Kidney tubule cell (primary cell): ENCODE measurements at places on chromosomes 1 and 21.

GRCh38 chr1:79531790-79532189 is 525.3 kb upstream of the ADGRL4 start:
- DNase-seq, result no peak

DNA sequence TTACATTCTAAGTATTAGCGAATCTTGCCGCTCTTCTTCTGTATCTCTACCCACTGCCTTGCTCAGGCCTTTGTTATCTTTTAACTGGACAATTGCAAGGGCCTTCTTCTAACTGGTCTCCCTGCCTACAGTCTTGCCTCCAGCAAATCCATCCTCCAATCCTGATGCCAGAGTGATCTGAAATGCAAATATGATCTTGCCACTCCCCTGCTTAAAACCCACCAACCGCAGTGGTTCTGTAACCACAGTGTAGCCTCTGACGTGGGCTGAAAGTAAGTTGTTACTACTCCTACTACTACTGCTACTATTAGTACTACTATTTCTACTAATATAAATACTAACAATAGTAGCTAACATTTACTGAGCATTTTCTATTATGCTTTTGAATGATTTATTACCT is 12.4 kb downstream of the MOV10 start:
- no peak for DNase-seq

- DNase-seq, result no peak
Measured at GRCh38 chr1:107840725-107841124, 124.3 kb downstream of the VAV3 start.

DNA sequence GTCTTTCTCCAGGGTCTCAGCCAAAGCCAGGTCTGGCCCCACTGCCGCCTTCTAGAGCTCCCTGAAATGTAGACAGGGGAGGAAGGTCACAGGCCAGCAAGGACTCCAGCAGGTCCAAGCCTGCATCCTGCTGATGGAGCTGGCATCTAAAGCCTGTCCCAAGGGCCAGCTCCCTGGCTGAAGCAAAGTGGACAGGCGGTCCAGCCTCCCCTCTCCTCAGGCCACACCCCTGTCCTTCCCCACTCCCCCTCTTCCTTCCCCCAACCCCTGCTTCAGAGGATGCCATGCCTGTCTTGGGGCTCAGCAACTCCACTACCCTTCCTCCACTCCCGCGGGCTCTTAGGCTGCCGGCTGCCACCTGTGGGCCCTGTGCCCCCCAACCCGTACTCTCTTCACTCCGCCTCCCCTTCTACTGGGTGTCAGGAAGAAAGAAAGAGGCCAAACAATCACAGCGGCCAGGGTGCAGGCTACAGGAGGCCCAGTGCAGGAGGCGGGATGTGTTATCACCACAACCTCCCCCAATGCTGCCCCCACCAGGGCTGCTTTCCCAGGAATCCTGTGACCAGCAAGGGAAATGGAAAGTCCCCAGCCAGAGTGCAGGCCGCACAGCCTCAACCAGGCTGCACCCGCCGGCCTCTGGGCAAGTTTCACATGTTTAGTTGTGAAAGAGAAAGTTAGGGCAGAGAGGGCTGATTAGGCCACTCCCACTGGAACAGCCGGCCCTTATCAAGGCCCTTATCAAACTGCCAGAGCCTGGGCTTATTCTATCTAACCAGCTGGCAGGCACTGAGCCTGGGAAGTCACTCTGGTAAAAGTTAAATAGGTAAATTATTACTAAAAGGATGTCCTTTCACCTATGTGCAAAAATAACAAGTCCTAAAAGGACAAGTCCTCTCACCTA is 34.1 kb downstream of the ACOT7 start:
- peak; percentile 85 for DNase-seq

DNA sequence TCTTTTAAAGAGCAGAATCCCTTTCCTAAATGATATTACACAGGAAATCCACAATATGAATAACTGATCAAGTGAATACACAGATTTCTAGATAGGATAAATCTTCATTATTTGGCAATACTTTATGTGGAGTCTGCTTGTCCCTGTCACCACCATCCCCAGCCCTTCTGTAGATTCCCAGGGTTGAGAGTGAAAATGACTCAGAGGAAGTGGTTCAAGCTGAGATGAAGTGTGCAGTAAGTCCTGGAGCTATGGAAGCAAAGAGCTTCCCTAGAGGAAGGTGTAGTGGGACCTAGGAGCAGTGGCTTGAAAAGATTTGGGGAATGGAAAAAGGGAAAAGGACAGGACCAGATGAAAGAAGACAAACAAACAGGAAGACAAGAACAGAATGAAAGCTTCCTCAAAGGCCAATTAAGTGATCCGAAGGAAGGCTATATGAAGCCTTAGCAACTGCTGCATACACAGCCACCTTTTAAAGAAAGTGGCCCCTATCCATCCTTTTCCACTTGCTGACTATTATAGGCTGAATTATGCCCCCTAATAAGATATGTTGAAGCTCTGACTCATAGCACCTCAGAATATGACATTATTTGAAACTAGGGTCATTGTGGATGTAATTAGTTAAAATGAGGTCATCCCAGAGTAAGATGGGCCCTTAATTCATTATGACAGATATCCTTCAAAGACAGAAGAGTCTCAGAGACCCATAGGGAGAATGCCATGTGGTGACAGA is 96.5 kb upstream of the CAMK1G start:
- DNase-seq, result peak; percentile 79

- peak; percentile 70 for DNase-seq
Measured at GRCh38 chr1:173429471-173430402, 47.4 kb upstream of the PRDX6 start.
